ENCODE measurements at places on chromosomes 1 and 21.

DNA sequence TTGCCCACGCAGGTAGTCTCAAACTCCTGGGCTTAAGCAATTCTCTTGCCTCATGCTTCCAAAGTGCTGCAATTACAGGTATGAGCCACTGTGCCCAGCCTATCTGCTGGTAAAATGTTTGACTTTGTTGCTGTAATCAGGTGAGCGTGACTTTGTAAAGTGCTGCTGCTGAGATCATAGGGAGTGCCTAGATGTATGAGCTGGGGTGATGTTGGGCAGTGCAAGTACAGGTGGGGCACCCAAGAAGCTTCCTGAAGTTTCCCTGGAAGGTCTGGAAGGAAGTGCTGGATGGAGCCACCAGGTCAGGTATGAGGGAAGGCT is 43.1 kb downstream of the KIF21B start:
- DNase-seq: no peak

- DNase-seq: no peak
Observed at GRCh38 chr1:197696372-197696771, 78.9 kb downstream of the DENND1B start.

DNA sequence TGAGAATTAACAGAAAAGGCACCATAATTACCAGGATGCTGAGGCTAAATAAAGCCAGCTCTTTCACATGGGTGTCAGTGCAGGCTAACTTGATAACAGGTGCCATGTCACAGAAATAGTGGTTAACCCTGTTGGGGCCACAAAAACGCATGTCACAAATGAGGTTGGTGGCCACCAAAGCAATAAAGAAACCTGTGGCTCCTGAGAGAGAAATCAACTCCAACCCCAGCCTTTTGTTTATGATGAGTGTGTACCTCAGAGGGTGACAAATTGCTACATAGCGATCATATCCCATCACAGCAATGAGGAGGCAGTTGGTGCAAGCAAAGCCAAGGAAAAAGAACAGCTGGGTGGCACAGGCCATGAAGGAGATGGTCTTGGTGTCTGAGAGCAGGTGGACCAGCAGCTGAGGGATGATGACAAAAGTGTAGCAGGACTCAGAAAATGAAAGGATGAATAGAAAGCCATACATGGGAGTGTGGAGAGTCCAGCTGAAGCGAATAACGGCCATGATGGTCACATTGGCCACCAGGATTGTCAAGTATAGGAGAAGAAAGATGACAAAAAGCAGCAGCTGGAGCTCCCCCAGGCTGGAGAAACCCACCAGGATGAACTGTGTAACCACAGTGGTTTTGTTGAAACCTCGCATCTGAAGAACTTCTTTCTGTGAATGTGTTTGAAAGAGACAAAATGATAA is at the start of gene OR10T2:
TSS of gene OR10T2 (minus strand) at position 649 of the 697 bp plus-strand sequence. CDS start at position 649, 0 bp downstream.
- DNase-seq: no peak

DNA sequence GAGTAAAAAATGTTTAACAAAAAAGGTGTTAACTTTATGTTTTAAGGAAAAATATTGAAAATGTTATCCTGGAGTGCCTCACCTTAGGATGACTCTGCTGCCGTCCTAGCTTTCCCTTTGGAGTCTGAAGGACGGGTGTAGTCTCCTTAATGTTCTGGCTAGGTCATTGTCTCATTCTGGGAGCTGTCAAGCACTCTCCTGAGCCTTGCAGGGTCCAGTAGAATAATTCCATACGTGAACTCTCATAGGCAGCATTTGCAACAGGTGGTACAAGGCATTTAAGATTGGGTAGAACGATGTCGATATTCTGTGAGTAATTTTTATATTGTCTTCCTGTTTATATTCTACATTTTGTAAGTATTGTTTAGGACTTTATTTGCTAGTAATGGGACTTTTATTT is 283.6 kb upstream of the C1orf105 start:
- DNase-seq: no peak

DNA sequence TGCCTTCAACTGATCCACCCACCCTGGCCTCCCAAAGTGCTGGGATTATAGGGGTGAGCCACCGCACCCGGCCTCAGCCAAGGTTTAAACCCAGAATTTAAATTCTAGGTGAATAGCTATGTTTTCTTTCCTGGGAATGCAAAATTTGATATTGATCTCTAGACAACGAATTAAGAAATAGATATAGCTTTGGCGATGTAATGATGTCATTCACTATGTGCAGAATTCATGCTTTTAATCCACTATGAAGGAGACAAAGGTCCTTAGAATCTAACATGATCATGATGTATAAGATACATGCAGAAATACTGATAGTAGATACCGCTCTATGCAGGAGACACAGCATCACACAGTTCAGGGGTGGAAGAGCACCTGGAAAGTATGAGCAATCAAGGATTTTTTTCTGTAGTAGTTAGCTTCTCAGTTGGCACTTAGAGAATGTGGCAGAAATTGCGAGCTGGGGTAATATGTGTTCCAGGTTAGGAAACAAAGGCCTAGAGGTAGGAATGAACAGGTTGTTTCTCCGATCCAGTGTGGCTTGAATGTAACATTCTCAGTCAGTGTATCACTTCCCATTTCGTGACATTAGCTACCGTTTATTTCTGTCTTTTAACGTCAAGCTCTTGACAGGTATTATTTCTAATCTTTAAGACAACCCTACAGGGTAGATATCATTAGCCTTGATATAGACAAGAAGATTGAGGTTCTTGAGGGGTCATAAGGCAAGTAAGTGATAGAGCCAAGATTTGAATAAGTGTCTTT is 3.0 kb upstream of the CEP350 start:
- no peak for DNase-seq

GRCh38 chr1:19361611-19362147 is 49.6 kb downstream of the SLC66A1 start:
- DNase-seq: no peak

DNA sequence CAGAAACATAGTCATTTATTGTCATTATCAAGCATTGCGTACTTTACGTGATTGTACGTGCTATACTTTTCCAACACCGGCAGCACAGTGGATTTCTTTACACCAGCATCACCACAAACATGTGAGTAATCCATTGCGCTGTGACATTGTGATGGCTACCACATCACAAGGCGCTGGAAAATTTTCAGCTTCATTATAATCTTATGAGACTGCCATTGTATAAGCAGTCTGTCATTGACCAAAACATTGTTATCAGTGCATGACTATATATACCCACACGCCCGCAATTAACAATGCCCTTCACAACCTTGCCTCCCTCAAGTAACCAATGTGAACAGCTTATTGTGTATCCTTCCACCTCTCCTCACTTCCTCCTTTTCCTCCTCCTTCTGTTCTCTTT is 137.6 kb downstream of the ZZZ3 start:
- DNase-seq: no peak

DNA sequence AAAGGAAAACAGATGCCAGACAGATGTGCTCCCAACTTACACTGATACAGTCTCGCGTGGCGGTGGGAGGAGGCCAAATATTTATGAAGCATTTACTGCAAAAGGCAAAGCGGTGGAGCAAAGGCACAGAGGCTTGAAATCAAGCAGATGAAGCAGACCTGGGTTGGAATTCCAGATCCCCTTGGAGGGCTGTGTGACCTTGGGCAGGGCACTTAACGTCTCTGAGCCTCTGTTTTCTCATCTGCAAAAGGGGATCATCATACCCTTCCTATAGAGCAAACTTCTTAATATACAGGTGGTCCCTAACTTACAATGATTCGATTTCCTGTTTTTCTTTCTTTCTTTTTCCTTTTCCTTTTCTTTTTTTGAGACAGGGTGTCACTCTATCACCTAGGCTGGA is 54.1 kb downstream of the IGSF21 start:
- no peak for DNase-seq

DNA sequence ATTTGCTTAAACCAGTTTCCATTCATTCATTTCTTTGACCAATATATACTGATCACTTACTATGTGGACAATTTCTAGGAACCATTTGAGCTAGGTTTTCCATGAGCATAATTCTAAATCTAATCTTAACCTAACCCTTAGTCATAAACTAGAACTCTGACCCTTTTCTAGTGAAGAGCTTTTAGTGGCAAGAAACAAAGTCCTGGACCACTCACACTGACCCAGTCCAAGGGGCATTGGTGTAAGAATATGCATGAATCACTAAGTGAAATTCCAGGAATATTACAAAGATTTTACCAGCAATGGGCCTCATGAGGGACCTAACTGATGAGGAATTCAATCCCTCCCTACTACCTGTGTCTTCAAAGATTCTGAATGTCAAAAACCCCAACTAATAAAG is 40.6 kb upstream of the SLC2A1 start:
- no peak for DNase-seq

DNA sequence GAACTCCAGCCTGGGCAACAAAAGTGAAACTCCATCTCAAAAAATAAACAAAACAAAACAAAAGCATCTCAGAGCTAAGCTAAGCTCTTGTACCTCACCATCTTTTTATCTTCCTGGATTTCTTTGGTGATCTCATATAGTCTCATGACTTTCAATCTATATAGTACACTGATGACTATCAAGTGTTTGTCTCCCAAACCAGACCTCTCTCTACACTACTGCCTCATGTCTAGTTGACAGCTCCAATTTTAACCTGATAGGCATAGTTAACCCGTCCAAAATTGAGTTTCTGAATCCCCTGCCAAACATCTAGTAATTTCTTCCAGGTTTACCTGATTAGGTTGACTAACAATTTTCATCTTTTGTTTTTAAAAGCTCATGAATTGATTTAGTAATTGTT is 151.7 kb downstream of the COP1 start:
- no peak for DNase-seq

DNA sequence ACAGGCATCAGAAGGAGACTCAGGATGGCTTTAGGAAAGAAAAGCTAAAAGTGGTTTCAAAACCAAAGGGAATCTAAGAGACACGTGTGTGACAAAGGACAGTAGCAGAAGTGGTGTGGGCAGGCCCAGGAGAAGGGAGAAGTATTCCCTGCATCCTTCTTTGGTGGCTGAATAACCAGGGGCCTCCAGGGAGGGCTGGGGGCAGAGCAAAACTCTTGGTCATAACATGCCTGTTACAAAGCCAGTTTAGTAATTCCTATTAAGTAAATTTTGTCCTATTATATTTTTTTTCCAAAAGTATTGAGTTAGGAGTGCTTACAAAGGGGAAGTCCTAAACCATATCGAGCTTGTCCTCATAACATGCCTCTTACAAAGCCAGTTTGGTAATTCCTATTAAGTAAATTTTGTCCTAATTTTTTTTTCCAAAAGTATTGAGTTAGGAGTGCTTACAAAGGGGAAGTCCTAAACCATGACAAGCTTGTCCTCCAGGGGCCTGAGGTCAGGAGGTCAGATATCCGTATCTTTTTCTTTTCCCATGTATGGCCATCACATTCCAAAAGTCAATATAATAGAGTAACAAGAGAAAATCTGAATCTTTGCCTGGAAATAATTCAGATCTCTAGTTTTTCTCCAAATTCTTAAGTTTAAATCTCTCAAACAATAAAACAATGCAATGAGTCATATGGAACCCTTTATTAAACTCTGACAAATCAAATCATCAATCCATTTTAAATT is 509.2 kb downstream of the LTN1 start:
- no peak for DNase-seq

- DNase-seq: peak; percentile 49
Observed at GRCh38 chr1:206049293-206049692, 3.7 kb upstream of the RHEX start.

DNA sequence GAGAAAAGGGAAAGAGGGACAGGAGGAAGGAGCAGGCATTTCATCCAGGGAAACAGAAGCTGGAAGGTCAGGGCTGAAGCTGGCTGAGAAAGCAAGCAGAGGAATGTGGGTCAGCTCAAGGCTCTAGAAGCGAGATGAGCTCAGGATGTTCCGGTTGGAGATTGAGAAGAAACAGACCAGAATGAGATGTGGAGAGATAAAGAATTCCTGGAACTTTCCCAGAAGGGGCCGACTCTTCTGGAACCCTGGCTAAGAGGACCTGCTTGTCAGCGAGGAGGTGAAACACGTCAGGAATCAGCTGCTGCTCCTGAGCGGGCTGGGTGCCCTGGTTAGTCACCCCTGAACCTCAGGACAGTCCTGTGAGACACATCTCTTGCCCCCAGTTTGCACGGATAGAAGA is 75.9 kb downstream of the HUNK start:
- DNase-seq: no peak

DNA sequence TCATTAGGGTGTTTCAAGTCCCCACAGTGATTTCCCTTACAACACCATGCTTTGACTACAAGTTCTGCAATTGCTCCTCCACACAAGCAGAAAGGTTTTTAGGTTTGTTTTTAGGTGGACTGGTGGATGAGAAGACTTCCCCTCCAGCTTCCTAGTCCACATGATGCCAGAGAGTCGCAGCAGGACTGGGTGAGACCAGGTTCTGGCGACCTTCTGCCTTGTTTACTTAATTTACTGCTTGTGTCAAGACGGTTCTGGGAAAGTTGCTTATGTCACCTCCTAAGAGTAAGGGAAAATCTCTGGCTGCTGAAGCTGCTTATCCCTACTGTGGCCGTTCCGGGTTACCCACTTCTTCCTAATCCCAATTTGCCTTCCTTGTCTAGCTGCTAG is 76.4 kb downstream of the GLUL start:
- peak; percentile 10 for DNase-seq

- DNase-seq: no peak
Observed at GRCh38 chr21:33700491-33700890, 58.2 kb downstream of the ITSN1 start.

DNA sequence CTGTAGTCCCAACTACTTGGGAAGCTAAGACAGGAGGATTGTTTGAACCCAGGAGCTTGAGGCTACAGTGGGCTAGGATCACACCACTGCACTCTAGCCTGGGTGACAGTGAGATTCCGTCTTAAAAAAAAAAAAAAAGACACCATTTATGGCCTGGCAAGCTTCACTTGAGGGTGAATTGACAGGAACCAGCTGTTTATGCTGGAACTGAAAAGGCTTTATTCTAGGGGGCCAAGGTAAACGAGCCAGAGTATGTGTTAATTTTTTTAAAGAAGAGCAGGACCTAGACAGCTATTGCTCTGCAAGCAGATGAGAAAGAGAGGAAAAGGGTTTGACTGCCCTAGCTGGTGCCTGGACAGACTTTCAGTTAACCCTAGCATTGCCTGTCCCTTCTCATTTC is 37.0 kb downstream of the S100A6 start:
- no peak for DNase-seq

DNA sequence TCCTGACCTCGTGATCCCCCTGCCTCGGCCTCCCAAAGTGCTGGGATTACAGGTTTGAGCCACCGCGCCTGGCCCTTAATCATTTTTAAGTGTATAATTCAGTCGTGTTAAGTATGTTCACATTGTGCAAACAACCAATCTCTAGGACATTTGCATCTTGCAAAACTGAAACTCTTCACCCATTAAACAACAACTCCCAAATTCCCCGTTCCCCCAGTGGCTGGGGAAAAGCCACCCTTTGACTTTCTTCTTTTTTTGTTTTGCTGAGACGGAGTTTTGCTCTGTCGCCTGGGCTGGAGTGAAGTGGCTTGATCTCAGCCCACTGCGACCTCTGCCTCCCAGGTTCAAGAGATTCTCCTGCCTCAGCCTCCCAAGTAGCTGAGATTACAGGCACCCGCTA is 6.5 kb upstream of the THEMIS2 start:
- DNase-seq: peak; percentile 88

Measured in suppressor macrophage treated with lipopolysaccharide for 1 hour (primary cell).